ENCODE measurements at places on chromosomes 3 and 15.

- DNase-seq = no peak
Measured at GRCh38 chr3:113498221-113499005, 16.5 kb downstream of the SPICE1 start.

DNA sequence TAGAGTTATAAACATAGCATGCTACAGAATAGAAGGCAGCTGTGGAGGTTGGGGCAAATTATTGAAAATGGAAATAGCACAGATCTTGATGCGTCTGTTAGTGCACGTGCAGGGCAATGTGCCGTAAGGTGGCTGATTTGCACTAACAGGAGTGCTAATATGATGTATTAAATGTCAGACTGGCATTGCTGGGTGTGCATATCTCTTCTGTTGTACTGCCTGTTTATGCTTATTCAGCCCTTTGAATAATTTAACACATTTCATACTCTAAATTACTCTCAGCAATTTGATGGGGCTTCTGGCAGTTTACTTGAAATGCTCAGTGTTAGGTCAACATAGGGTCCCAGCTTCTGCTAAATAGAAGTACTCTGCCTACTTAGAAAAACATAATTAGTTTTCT, 395.6 kb downstream of the MCTP2 start:
- DNase-seq = no peak

DNA sequence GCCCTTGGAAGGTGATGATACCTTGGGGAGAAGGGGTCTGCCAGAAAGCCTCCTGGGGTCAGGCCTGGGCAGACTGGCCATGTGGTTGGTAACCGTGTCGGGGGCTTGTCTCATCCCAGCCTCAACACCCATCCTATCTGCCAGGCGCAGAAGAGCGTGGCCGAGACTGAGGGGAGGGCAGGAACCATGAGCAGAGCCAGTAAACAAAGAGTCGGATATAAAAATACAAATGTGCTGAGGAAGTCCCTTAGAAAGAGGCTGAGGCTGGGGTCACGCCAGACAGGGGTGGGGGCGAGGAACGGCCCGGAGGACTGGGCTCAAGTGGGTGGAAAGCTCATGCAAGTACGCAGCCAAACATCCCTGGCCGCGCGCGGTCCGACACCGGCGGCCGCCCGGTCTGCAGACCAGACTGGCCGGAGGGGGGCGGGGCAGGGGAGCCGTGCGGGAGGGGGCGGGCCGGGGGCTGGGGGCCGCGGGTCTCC, 1.9 kb downstream of the CAMK2N2 start:
- DNase-seq = no peak

DNA sequence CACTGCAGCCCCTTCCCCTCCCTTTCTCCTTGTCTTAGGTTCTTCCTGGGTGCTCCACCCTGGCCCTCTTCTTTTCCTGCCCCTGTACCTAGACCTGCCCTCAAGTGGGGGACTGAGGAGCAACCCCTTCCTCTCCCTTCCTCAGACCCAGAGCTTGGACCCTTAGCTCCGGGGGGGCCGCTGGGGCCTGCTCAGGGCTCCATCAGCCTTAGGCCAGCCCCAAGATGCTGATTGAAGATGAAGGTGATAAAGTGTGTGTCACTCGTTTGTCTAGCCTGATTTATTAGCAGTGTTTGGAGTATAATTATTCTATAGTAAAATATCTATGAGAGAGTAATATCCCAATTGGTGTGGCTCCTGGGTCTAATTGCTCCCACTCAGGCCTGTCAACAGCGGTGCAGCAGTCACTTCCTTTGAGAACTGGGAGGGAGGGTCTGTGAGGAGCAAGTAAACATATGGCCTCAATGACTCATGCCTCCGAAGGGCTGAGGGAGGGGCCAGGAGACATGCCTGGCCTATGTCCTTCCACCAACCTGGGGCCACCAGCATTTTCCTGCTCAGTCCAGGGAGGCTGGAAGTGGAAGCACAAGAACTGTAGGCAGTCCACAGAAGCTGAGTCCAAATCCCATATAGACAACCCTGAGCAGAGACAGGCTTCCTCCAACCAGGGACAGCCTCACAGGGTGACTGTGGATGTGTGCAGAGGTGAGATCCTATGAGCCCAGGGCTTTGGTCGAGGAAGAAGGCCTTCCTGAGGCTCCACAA, 123.2 kb downstream of the DNAJB8 start:
- DNase-seq = peak; percentile 31

DNA sequence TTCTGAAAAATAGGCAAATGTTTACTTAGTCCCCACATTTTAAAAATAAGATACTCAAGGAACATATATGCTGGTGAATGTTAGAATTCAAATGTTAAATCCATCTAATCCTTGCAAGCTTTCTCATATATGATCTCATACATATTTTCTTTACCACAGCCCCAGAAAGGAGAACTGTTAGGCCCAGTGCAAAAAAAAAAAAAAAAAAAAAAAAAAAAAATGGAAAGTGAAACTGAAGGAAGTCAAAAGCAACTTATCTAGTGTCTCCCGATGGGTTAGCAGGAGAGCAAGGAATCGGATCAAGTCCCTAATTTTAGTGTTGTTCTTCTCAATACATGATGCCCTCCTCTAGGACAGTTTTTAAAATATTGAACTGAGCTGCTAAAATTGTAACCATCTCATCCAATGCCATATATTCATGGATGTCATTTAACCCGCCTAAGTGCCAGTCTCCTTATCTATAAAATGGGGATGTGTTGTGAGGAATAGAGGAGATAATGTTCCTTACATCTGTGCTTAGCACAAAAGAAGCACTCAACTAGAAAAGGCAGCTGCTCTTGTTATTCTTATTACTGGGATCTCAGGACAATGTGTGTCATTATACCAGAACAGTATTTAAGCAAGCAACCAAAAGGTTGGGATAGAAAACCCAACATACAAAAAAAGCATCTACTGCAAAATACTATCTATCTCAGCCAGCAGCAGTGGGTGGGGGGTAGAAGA, 279.7 kb downstream of the MAGI1 start:
- no peak for DNase-seq

DNA sequence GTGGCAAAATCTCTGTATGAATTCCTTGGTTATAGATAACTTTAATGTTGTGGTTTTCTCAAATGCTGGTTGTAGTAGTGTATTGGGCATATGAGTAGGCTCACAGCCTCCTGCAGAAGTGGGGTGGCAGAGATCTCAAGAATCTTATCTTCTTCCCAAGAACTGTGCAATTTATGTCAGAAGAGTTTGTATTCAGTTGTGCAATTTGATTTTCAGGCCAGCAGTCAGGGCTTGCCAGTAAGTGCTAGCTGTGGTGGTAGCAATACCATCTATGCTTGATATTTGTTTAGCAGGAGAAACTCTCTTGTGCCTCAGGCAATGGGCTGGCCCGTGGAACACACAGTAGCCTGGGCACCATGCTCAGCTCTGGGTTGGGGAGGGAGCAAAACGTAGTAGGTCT, 58.4 kb upstream of the GOLIM4 start:
- DNase-seq = no peak

DNA sequence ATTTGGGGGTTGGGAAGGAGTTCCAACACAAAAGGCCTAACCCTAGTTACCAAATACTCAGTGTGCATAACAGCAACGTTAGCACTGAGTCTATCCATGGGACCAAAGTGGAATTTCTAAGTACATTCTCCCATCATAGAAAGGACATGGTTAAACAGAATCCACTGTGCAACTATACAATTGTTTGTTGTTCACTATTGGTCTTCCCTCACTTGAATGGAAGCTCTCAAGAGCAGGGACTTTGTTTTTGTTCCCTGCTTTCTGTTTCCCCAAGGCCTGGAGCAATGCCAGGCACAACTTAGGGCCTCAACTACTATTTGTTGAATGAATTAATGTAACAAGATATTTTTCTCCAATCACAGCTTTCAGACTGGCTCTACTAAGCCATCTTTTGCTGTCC, 25.6 kb downstream of the COL8A1 start:
- no peak for DNase-seq

DNA sequence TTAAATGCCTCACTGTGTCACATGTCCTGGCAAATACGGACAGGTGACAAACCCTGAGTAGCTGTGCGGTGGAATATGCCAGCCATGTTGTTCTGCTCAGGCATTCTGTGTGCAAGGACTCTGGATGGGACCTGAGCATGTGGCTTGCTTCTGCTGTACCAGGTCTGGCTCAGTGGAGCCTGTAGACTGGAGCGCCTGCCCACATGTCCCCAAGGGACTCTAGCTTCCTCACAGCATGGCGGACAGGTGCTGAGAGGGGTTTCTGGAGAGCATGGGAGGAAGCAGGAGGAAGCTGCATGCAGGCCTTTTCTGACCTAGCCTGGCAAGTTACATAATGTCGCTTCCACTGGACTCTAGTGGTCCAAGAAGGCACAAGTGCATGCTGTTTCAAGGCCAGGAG, 96.3 kb downstream of the PLXNA1 start:
- no peak for DNase-seq

GRCh38 chr15:25682340-25682739, 180.8 kb downstream of the ATP10A start:
- DNase-seq = no peak

GRCh38 chr3:38027466-38028465, 1.7 kb downstream of the PLCD1 start:
- no peak for DNase-seq
